ENCODE measurements at places on chromosomes 3 and 15.

DNA sequence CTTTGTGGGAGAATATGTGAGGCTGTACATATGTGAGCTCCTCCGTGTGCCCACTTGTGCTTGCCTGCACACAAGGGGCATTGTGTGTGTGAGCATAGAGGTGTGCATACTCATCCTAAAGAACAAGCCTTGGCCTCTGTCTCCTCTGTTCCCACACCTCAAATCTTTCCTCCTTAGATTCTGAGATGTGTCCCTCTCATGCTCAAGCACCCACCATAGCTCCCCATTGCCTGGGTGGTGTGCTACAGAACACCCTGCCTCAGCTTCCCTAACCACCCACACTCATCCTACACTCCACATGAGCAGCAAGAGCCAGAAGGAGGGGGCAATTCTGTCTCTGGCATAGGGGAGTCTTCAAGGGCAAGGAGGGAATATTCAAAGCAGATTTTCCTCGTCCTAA is 27.7 kb downstream of the LINGO1 start:
- DNase-seq = no peak

DNA sequence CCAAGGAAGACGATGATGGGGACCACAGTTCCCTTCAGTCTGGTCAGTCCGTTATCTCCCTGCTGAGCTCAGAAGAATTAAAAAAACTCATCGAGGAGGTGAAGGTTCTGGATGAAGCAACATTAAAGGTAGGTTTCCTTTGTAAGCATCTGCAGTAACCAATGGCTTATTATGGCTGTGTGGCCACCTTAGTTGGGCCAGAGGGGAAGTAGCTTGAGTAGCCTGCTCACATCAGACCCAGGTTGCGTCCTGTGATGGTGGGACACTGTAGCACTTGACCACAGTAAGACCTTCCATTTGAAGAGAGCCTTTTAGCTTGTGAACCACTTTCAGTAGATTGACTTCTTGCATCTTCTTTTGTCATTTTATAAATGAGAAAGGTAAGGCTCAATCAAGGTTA is 22.6 kb downstream of the STARD5 start:
- DNase-seq = no peak

- DNase-seq = no peak
Measured at GRCh38 chr15:39610665-39611064, 29.8 kb downstream of the THBS1 start.

- peak; percentile 44 for DNase-seq
Measured at GRCh38 chr3:12706504-12707253, 42.8 kb upstream of the RAF1 start.

- DNase-seq = no peak
Measured at GRCh38 chr3:53606793-53607192, 112.4 kb downstream of the CACNA1D start.

DNA sequence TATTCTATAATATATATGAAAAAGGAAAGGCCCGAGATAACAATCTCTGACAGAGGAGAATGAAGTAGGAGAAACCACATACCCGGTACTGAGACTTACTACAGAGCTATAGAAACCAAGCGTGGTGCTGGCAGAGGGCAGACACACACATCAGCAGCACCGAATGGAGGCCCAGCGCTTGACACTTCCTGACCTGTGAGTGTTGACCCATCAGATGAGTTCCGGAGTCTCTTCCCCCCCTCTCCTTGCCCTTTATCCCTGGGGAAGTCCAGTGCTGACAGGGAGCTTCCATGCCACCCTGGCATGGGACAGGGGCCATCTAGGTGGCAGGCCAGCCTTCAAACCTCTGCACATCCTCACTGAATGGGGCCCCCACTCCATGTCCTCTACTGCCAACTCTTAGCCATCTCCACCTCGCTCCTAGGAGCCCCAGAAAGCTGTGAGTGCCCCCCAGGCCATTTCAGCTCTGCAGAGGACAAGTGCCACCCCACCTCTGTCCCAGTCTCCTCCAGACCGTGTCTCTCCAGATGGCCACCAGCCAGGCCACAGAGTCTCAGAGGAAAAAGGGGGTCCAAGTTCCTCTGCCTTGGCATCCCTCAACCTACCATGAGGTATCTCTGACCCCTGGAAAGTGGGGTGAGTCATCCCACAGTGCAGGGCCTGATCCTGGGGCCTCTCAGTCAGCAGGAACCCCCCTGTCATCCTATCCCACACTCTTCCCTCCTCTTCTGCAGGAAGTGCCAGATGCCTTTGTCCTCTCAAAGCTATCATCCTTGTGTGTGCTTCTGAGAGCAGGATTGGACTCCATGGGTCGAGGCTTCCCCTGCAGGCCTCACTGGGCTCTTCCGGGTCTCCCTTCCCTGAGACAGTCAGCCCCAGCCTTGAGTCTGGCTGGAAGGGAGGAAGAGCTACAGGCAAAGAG is 116.5 kb upstream of the ALDH1A3 start:
- no peak for DNase-seq

- no peak for DNase-seq
Measured at GRCh38 chr3:15385901-15386653, 41.3 kb downstream of the METTL6 start.

DNA sequence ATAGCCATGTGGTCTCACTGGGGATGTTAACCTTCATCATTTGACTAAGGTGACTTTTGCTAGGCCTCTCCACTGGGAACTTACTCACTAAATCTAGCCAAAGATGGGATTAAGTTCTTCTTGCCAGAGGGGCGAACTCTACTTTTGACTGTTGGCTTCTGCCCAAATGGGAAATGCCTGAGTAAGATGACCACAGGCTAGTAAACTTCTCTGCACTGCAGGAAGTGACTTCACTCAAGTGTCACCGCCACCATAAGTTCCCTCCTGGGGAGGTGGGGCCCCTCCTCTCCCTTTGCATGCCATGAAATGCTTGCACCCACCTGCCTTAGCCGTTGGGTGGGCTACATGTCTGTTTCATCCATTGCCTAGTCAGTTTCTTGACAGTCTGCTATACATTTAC is 388.3 kb downstream of the FEZF2 start:
- no peak for DNase-seq

DNA sequence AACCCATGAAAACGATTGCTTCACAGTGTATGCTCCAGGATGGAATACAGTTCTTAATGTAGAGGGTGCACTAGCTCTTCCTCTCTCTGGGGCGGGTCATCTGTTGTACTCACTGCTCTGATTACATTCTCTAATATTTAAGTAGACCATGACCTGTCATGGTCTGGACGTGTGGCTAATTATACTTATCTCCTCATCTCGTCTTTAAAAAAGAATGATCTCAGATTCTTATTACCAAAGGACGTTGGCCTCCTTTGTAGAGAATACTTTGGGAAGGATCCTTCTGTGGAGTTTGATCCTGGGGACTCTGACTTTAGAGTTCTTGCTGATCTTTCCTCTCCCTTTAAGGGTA is 48.4 kb upstream of the TRAK1 start:
- DNase-seq = no peak

DNA sequence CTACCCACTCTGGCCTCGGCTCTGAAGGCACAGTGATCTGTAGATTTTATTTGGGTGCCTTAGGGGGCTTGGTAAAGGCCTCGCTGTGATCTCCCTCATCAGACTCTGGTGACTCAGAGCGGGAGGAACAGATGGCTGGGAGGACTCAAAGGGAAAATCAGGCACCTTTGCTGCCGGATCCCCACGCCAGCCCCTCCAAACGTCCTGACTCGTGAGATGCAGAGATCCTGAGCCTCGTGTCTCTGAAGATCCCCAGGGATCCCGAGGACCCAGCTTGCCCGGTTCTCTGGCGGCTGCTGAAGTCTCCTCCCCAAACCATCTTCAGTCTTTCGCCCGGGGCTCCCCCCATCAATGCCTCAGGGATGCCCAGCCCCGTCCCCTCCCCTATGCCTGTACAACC is 32.8 kb downstream of the MUC20 start:
- no peak for DNase-seq

GRCh38 chr3:130316169-130316568 is 29.3 kb upstream of the COL6A5 start:
- no peak for DNase-seq

DNA sequence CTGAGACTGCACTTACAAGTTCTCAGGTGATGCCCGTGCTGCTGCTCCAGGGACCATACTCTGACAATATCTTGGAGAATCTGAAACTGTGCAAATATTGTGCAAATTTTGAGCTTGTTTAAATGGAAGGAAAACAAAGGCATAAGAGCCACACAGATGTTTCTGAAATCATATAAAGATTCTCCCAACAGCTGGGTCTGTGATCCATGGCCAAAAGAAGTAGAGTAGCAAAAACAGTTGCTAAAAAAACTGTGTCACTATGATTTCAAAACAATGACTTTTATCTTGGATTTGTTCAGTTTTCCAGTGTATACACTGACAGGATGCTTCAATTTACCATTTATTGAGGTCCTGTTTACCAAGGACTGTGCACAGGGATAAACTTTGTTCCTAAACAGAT is 25.3 kb downstream of the NPTN start:
- DNase-seq = no peak

DNA sequence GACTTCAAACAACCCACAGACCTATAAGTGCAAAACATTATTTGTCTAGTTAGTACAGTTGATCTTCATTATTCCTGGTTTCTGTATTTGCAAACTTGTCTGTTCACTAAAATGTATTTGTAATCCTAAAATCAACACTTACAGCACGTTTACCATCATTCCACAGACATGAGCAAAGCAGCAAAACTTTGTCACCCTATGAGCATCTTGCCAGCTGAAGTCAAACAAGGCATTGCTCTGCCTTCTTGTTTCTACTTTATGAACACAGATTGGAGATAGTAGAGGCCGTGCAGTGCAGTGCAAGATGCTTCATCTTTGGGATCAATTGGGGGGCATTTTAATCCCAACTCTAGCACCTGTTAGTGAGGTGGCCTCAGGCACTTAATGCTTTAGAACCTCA is 202.1 kb downstream of the NLGN1 start:
- DNase-seq = no peak

DNA sequence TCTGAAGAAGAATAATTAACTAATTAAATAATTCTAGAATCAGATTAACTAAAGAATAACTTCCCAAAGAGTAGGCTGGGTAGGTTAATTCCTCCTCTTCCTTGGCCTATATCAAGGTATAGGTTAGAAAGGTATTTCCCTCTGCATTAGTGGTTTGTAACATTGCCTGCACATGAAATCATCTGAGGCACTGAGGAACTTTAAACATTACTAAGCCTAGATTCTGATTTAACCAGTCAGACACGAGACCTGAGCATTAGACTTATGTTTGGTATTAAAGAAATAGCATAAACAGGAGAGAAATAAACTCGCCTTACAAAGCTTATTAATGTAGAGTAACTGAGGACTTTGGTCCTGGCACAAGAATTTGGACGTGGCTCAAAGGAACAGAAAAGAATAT is 84.2 kb downstream of the FGF7 start:
- no peak for DNase-seq

DNA sequence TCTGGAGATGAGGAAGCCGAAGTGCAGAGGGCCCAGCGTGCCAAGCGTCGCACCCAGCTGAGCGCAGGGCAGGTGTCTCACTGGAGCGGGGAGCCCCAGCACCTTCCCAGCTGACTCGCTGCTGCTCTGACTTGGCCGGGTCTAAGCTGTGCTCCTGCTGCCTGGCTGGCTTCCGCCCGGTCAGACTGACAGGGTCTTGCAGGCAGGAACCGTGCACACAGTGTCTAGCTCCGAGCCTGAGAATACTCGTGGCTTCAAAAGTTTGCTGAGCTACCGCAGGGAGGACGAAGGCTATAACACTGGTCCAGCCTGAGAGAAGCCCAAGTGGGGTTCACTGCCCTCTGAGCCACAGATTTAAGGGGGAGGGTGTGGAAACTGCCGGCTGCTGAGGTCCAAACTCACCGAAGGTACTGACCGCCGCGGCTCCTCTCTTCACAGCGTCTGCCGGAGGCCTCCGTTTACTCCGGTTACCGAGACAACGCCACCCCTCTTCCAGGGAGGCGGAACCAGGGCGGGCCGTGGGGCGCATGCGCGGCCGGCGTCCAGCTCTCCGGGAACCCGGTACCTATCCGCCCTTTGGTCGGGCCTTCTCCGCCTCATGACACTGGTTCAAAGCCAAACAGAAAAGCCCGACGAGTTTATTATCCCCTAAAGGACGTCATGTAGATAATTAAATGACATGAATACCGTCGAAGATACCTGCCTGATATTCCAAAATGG is at the start of gene CFAP44:
Gene CFAP44 (minus strand): TSS at position 443 of the 720 bp plus-strand sequence. CDS start 7,829 bp downstream, outside the sequence.
- peak; percentile 11 for DNase-seq

- no peak for DNase-seq
Measured at GRCh38 chr15:29115093-29115991, 154.3 kb downstream of the NSMCE3 start.

GRCh38 chr3:98573181-98573728 is 20.2 kb downstream of the CPOX start:
- DNase-seq = no peak

GRCh38 chr3:36393563-36393962 is 13.3 kb downstream of the STAC start:
- DNase-seq = no peak

DNA sequence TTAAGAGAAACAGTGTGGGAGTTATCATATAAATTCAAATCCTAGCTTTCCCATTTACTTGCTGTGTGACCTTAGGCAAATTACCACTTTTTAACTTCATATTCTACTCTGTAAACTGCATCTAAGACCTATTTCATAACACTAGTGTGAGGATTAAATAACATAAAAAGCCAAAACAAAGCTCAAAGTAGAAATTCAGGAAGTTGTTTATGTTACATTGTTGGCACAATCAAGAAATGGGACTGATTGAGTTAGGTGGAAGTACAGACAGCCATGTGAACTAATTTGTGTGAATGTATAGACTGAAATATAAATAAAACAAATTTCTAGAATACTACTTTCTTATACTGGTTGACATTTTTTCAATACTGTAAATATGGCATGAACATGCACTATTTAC is 131.7 kb downstream of the STAG1 start:
- no peak for DNase-seq
